Breast epithelium (tissue), 4 donors: ENCODE measurements at places on chromosomes 11 and 22. TPM values are rescaled to one million over a fixed set of nuclear protein-coding genes. Genes with fewer than 3 reads are reported as not detected.

The OR51E2 gene
- total RNA-seq, result not detected

The TNNT3 gene
- 8.2 TPM for total RNA-seq

The UPK3A gene
- not detected for total RNA-seq

The TMEM86A gene
- total RNA-seq, result 9.9 TPM

The APOA4 gene
- total RNA-seq, result not detected

The CDC42EP1 gene
- total RNA-seq, result 43.0 TPM

The CDHR5 gene
- total RNA-seq, result not detected

The OR52N4 gene
- total RNA-seq, result not detected

The CD3E gene
- 6.0 TPM for total RNA-seq

The CDCA5 gene
- 0.98 TPM for total RNA-seq

The PIWIL4 gene
- total RNA-seq, result 4.8 TPM

The RAB38 gene
- total RNA-seq, result 1.6 TPM

The PHLDB1 gene
- 104 TPM for total RNA-seq

The USP2 gene
- total RNA-seq, result 3.8 TPM

The SLC17A6 gene
- not detected for total RNA-seq

The TUB gene
- total RNA-seq, result 17.7 TPM

The MAJIN gene
- total RNA-seq, result not detected

The KCNJ4 gene
- total RNA-seq, result not detected

The SLC37A2 gene
- total RNA-seq, result 3.9 TPM

The SLC25A1 gene
- total RNA-seq, result 50.2 TPM

The C11orf87 gene
- not detected for total RNA-seq
